ENCODE measurements at places on chromosomes 1 and 21.

GRCh38 chr1:176603696-176604095 lies 140.7 kb downstream of the PAPPA2 start:
- DNase-seq = no peak

DNA sequence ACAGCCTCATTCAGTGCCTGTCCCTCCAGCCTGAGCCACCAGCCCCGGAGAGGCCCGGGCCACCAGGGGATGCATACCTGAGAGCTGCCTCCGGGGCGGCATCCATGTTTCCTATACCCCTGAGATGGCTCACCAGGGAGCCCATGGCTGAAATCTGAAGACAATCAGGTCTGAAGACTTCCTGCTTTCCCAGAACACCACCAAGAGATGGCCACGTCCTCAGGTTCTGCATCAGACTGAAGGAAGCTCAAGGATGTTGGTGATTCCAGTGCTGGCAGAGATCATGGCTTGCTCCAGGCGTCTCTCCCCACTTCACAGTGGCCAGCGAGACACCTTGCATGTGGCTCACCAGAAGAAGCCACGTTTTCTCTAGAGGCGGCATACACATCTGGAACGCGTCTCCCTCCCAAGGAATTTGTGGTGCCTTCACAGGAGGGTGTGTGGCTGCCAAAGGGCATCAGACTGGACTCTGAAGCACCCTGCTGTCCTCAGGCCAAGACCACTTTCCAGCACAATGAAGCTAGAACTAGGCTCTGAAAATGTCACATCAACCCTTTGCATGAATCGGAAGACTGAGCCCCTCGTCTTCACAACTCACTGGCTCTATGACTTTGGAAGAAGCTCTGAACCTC lies 170.7 kb upstream of the IRF2BP2 start:
- no peak for DNase-seq

DNA sequence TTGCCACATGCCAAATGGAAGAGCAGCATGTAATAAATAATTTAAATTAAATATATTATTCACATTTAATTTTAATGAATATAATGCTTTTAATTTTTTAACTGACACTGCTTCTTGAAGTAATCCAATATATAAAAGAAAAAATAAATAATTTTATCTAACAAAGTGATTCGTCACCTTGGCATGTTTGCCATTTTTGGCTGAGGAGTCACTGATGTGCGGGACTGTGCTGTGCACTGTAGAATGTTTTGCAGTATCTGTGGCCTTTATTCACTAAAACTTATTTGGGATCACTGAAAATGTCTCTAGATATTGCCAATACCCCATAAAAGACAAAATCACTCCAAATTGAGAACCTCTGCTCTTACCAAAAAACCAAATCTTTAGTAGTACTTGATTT lies 807.8 kb downstream of the BRINP3 start:
- no peak for DNase-seq

- DNase-seq = no peak
Observed at GRCh38 chr1:177966199-177966598, 3.7 kb downstream of the SEC16B start.

DNA sequence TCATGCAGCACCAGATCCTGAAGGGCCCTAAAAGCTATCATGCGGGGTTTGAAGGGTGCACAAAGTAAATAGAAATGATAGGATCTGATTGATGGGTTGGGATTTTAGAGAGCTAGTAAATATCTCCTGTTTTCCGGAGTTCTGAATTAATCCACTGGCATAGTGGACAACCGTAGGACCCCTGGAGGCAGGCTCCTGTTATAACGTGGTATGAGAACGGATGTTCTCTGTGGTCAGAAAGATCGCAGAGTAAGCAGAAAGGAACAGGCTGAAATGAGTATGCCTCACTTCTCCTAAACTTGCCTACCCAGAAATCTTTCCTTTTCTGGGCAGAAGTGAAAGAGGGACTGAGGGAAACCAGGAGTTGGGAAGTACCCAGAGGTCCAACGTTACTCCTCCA lies 470.8 kb downstream of the AJAP1 start:
- no peak for DNase-seq

DNA sequence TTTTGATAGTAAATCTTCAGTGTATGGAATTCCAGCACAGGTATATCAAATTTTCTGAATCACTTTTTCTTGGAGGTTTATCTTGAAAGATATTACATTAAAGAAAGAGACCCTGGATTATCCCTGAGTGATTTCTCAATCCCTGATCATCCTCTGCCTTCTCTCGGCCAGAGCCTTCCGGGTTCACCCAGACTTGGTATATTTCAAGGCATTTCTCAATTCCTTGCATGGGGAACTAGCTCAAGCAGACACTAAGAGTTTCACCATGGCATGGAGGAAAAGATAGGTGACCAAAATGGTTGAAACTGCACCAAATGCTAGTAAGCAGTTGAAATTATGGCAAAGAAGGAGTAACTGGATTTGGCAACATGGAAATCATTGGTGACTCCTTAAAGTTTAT lies 5.7 kb downstream of the VAMP4 start:
- DNase-seq = no peak

GRCh38 chr1:28258628-28259251 lies 578 bp upstream of the SESN2 start:
- no peak for DNase-seq

- DNase-seq = no peak
Observed at GRCh38 chr1:66932291-66932690, 7.5 kb downstream of the MIER1 start.

GRCh38 chr1:11783556-11783955 lies 21.6 kb downstream of the C1orf167 start:
- no peak for DNase-seq

DNA sequence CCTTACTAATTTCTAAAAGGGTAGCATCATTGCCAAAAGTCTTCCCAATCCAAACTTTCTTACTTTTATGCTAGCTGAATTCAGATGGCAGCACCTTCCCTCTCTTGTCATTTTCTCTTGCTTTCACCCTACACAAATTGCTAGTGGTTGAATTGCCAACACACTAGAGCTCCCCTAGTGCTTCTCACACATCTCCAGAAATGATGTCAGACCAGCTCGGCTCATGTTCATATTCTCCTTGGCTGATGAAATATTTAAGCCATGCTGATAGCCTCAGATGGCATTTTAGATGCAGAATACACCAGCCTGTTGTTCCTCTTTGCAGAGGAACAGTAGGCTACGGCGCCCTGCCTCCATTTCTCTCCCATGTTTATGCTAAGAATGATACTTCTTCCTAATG lies 256.9 kb downstream of the PTBP2 start:
- DNase-seq = no peak

DNA sequence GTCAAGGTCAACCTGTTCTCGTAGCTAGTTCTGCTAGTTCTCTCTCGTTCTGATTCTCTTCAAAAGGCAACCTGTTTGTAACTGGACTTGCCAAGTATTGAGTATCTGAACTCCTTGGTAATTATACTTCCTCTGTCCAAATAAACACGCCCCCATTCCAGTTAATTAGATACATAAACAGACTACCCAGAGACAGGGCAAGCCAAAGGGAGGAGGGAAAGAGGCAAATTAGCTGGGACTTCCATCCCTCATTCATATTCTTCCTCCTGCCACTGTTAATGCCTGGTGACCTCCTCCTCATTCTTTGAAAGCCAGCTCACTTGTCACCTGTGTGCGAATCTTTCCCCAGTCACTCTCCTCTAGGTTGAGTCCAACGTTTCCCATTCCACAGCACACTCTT lies 62.9 kb downstream of the LPAR3 start:
- DNase-seq = no peak

- DNase-seq = no peak
Observed at GRCh38 chr1:155131285-155131684, 3.6 kb downstream of the EFNA1 start.

GRCh38 chr1:212514056-212514614 lies 81.4 kb downstream of the NENF start:
- peak; percentile 24 for DNase-seq

GRCh38 chr1:204692325-204692840 lies 6.8 kb upstream of the LRRN2 start:
- no peak for DNase-seq

GRCh38 chr1:26023826-26024225 lies 2.3 kb downstream of the EXTL1 start:
- DNase-seq = no peak

Data from BE2C (cell line).